ENCODE measurements at places on chromosomes 2 and 18.
A peak's percentile ranks its signal among the peaks of the same experiment; 100 is the strongest.

DNA sequence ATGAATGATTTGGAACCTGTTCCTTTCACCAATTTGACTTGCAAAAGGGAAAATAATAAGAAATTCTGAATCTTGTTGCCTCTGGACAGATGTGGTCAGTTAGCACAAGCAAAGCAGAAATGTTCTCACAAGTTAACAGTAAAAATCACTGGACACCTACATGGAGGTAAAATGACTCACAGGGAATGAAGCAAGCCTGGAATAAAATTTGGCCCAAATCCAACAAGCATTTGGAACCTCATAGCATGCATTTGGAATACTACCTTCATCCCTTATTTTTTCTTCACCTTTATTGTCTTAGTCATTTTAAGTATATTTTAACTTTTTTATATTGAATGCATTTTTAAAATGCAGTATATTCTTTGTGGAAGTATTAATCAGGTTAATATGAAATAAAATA, 602.9 kb downstream of the ARHGAP15 start:
- DNase-seq = peak; percentile 25

DNA sequence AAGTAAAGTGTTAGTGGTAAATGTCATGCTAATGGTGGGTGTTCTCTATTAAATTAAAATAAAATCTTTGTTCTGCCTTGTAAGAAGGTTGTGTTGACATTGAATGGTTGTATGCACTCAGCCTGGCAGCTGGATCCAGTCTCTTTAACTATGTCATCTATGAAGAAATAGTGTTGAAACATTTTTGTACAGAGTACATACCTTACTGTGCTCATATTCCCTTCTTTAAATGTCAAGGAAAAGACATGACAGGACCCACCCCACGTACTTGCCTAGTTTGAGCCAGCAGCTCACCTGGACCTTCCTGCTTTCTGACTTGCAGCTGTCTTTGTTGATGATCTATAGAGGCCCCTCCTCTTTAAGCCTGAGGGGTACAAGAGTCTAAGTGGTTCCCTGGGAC, 85.6 kb upstream of the ST3GAL5 start:
- DNase-seq = no peak

DNA sequence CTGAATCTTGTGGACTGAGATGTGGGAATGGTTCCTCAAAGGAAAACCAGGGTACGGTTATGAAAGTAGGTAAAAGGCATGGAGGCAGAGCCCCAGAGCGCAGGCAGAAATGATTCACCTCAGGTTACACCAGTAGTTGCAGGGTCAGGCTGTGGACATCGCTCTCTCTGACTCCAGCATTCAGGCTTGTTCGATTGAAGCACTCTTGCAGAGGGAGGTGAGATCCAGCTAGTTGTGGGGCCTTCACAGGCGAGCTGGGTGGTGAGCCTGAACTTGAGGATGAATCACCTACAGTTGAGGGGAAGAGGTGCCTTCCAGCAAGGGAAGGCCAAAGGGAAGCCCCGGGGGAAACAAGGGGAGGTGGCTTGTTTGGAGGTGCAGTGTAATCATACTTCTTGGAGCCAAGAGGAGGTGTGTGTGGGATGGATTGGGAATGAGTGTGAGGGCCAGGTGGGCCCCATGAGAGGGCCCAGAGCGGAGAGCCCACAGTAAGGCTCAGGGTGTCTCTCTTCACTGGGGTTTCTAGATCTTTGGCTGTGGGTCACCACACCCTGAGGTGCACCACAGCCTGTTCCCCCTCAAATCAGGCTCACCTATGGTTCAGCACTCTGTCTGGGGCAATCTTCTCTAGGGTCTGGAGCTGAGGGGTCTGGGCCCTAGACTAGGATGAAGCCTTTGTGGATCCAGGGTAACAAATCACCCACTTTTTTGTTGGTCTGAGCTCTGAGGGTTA, 48.5 kb upstream of the MCFD2 start:
- no peak for DNase-seq

GRCh38 chr18:39425172-39425850, 1859.7 kb upstream of the CELF4 start:
- no peak for DNase-seq

DNA sequence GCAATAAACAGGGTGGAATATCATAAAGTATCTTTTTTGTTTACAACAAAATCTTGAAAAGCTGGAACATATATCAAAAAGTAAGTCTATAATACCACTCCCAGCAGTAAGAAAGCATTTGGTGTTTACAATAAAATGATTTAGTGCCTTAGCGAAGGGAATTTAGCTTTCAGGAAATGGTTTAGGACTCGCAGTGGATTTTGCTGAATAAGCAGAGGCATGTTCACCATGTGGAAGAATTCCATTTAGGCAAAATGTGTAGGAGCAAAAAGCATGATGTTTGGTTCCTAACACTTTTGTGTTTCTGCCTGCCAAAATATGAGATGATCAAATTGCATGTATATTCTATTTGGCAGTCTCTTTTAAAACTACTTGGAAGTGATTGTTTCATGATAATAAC, 163.6 kb downstream of the AGPS start:
- no peak for DNase-seq

GRCh38 chr2:61853086-61853846, 594 bp downstream of the FAM161A start:
- DNase-seq = peak; percentile 87

DNA sequence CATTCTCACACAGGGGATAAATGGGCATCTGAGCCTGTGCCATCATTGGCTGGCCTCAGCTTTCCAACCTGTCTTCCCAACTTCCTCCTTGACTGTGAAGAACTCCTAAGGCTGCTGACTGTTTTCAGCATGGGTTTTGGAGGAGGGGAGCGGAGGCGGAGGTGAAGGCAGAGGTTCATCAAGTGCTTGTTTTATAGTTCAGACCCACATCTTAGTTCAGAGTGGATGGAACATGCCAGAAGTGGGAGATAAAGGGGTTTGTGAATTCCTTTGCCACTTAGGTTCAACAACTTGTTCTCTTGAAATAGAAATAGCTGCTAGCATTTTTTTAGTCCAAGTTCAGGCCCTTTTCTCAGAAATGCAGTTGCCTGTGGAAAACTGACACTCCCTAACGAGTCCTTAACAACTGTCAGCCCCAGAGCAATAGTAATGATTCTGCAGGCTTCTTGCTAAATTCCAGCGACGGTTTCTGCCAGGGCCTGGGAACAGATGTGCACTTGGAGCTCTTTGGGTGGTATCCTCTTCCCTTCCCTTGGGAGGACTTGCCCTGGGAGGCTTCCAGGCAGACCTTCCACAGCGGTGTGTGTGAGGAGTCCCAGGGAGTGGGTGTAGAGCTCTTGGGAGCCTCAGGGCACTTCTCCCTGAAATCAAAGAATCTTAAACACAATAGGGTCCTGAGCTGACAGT, 30.1 kb upstream of the ITGA6 start:
- no peak for DNase-seq

- DNase-seq = no peak
These were observed 1255.7 kb upstream of the ZEB2 start for GRCh38 chr2:145775591-145775990.

GRCh38 chr2:184611361-184612085, 13.2 kb downstream of the ZNF804A start:
- peak; percentile 4 for DNase-seq

DNA sequence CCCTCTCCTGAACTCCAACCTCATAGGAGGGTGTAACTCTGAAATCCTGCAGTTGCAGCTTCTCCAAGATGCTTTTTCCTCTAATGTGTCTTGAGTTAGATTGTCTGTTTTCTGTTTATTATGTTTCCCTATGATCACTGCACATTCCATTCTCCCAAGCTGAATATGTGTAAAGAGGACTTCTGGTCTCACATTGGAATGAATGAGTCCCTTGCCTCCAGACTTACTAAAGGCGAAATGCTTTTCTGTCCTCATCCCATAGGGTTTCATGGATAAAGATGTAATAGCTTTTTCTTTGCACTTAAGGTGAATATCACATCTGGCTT, 35.5 kb upstream of the CYP27A1 start:
- no peak for DNase-seq

GRCh38 chr2:236785611-236786057, 216.0 kb downstream of the ACKR3 start:
- no peak for DNase-seq

GRCh38 chr2:211204456-211204855, 648.1 kb downstream of the CPS1 start:
- DNase-seq = no peak

DNA sequence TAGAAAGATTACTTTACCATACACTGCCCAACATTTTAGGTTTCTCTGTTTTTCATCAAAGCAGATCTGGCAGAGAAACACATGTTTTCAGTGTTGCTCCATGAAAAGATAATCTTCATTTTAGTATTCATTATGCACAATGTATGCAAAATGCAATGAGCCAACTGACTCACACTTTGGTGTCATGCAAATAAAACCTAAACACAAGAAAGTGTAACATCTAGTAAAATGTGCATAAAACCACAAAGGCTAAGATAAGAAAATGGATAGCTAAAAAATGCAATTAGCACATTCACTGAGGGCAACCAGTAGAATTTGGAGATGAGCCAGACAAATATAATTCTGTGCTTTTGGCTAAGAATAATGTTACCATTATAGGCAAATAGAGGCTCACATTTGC, 203.5 kb upstream of the UBE2E3 start:
- no peak for DNase-seq

- no peak for DNase-seq
These were observed 16.8 kb upstream of the SMAD4 start for GRCh38 chr18:51013259-51013658.

GRCh38 chr2:238396663-238397062, 30.1 kb upstream of the ASB1 start:
- no peak for DNase-seq

DNA sequence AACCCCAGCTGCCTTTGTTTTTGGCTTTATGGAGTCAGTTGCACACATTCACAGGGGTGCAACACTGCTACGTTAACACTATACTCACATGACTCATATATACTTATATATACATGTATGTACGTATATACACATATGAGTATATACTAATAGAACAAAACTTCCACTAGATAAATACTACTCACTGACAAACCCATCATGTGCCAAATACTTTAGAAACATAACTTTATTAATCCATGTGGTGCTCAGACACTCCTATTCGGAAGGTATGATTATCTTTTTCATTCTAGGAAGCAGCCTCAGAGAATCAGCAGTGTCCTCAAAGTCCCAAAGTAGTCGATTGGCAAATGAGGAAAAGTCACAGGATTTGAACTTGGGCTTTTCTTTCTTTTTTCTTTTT, 7.9 kb downstream of the PMAIP1 start:
- DNase-seq = no peak

- DNase-seq = no peak
These were observed 76.6 kb downstream of the ALK start for GRCh38 chr2:29844713-29845326.

DNA sequence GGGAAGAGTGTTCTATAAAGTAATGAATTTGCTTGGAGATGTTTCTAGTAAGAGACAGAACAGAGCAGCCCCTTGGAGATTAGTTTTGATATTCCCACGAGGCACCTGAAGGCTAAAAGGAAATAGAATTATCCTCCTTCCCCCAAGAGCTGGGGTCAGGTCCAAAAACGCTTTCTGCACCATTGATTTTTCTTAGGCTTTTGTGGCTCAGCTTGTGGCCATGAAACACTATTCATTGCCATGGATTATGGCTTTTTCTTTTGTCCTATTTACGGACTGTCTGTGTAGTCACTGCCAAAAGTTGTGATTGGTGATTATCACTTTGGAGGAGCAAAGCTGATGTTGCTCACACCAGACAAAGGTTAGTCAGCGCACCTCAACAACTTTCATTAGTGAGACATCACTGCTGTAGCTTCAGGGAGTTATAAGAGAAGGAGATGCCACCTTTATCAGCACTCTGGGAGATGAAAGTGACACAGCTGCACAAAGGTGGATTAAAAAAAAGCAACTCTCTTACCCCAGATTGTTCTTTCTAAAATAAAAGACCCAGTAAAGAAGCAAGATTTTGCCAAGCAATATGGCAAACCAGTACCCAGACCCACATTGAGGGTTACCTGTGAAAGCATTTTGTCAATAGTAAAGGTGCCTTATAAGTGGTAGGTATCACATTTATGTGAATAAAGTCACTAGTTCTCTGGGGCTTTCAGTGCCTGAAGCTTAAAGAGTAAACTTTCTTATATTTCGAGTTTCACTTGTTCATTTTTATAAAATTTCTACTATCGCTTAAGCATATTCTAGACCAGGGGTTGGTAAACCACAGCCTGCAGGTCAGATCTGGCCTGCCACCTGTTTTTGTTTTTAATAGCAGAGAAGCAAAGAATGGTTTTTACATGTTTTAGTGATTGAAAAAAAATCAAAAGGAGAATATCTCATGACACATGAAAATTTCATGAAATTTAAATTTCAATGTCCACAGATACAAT, 10.6 kb downstream of the CXCR4 start:
- no peak for DNase-seq

DNA sequence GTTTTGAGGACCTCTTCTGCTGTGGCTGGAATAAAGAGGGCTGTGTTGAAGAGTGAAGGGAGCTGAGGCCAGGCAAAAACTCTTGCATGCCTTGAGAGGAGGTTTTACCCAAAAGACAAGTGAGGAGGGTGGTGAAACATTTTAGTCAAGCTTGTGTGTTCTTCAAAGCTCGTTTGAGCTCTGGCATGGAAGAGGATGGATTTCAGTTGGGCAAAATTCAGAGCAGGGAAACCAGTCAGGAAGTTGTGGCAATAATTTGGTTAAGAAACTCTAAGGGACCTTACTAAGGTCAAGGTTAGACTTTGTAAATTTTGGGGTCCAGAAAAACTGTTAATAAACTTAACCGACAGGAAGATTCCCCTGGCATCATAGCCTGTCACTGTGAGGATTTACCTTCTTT, 34.7 kb downstream of the SPTBN1 start:
- DNase-seq = no peak

- DNase-seq = no peak
These were observed 100.6 kb downstream of the MSH2 start for GRCh38 chr2:47503481-47504070.

DNA sequence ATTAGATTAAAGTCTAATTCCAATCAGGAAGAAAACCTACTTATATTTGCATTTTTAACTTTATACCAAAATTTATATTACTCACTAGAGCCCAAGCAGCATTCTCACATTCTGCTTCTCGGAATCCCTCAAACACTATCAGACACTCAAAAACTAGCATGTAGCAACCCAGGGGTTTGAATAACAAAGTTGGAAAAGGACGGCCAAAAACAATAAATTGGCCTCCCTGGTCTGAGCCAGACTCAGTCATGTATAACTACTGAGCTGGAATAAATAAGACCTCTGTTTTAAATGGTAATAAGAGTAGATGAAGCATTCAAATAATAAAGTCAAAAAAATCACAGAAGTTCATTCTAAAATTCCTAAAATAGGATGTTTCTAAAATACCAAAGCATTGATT, 290.9 kb downstream of the IRS1 start:
- no peak for DNase-seq

GRCh38 chr2:182435754-182436153, 8.9 kb upstream of the PDE1A start:
- DNase-seq = no peak

DNA sequence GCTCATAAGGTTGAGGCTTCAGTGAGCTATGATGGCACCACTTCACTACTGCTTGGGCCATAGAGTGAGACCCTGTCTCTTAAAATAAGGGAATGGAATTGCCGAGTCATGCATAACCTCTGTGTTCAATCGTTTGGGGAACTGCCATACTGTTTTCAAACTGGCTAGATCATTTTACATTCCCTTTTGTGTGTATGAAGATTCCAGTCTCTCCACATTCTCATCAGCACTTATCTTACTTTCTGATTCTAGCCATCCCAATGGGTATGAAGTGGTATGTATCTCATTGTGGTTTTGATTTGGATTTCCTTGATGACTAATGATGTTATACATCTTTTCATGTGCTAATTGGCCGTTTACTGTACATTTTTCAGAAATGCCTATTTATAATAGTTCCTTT, 23.7 kb downstream of the MARCHF7 start:
- no peak for DNase-seq

- DNase-seq = no peak
These were observed 48.1 kb upstream of the TBC1D8 start for GRCh38 chr2:101199251-101199791.

GRCh38 chr2:181876614-181877063, 14.9 kb upstream of the ITPRID2 start:
- DNase-seq = peak; percentile 26
